ENCODE measurements at places on chromosomes 2 and 18. TPM values are rescaled to one million over a fixed set of nuclear protein-coding genes. Genes with fewer than 3 reads are reported as not detected.

- DNase-seq, result no peak
Measured at GRCh38 chr2:165888171-165888570, 65.4 kb downstream of the TTC21B start.

The CACNB4 gene
- 0.76 TPM for total RNA-seq

DNA sequence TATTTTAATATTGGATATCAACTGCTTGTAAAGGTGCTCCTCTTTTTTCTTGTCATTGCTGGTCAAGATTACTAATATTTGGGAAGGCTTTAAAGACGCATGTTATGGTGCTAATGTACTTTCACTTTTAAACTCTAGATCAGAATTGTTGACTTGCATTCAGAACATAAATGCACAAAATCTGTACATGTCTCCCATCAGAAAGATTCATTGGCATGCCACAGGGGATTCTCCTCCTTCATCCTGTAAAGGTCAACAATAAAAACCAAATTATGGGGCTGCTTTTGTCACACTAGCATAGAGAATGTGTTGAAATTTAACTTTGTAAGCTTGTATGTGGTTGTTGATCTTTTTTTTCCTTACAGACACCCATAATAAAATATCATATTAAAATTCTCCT lies 38.2 kb downstream of the COL3A1 start:
- no peak for DNase-seq

DNA sequence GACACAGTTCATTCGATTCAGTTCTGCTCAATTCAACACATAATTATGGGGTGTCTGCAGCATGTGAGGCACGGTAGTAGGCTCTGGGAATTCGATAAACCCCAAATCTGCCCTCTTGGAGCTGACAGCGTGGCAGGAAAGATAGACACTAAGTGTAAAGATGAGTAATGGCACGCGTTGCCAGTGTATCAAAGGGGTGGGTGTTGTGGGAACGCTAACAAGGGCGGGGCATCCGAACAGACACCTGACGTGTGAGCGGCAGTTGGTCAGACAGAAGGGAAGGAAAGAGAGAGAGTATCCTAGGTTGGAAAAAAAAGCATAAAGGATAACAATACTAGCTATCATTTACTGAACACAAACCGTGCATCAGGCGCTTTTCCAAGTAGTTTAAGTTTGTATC lies 125.7 kb upstream of the HAAO start:
- no peak for DNase-seq

GRCh38 chr2:201830666-201831065 lies 24.3 kb downstream of the CDK15 start:
- no peak for DNase-seq

DNA sequence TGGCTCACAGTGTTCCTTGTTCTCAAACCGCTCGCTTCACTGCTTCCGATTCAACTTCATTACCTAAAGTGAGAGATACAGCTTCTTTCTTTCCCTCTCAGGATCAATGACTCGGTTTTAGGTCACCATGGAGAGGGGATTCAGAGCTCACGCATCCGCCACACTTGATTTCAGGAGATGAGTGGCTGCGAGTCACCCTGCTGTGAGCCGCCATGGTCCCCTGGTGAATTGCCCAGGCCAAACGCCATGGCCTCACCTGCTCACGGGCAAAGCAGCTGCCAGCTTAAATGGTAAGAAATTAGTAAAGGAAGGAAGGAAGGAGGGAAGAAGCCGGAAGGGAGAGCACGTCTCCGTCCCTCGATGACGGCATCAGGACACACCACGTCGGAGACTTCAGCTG lies 60.5 kb downstream of the ADNP2 start:
- DNase-seq, result no peak

DNA sequence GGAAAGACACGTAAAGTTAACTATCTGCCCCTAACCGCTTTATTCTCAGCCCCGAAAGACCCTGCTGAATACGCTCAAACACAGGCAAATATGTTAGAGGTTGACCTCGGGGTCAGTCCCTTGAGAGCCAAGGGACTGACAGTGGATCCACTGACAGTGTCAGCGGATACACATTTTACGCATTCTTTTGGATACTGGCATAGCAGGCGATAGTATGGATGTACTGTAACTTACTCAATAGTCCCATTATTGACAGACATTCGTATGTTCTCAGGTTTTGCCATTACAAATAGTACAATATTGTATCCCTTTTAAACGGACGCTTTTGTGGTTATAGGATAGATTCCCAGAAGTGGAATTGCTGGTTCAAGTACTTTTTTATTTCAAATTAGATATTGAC lies 13.4 kb downstream of the ATP6V1B1 start:
- DNase-seq, result no peak

DNA sequence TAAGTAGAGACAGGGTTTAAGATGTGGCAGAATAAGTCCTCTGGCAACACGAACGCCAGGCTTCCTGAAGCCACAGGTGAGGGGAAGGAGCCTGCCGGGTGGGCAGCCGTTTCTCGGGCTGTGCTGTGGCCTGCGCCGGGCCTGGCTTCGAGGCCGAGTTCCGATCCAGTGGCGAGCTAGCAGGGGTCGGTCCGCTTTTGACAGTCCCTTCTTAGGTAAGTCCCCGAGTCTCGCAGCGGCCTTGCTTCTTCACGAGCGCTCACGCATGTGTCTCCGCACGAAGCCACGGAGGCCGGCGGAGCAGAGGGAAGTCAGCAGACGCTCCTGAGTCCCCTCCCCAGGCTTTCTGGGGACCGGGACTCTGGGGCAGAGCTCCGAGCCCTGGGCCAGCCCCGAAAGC lies 26.0 kb downstream of the SALL3 start:
- no peak for DNase-seq

- DNase-seq, result no peak
Measured at GRCh38 chr2:209473930-209474419, 50.1 kb downstream of the MAP2 start.

The SLC5A7 gene
- total RNA-seq, result not detected

The DHRS9 gene
- not detected for total RNA-seq

DNA sequence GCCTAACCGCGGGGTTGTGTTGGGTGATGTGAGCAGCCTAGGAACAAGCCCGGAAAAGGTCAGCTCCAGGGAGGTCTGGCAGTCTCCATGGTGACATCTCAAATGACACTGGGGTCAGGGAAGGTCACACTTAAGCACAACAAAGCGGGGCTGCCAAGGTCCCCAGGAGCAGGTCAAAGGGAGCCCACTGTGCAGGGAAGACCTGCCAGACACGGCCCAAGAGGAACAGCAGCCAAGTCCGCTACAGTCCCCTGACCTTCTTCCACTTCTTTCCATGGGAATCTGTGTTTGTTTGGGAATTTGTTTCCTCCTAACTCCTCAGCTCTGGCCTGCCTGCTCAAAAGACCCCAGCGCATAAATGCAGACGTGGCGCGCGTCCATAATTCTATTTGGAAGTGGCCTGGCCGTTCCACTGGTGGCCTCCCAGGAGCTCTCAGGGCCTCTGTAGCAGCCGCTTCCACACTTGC lies 232.1 kb upstream of the COPS8 start:
- DNase-seq, result no peak

DNA sequence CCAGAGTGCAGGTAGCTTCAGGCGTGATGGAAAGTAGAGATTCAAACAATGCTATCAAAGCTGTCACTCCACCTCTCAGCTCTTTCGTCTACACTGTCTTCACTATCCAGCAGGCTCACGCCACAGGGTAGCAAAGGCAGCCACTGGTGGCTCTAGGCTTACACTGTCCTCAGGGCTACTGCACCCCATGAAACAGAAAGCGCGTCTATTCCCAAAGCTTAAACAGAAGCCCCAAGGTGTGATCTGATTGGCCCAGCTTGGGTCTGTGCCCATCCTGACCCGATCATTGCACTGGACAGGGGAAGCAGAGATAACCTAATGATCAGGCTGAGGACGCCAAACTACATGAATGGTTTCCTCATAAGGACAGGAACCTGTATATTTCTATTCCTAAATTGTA lies 100.1 kb downstream of the PDCL3 start:
- no peak for DNase-seq

DNA sequence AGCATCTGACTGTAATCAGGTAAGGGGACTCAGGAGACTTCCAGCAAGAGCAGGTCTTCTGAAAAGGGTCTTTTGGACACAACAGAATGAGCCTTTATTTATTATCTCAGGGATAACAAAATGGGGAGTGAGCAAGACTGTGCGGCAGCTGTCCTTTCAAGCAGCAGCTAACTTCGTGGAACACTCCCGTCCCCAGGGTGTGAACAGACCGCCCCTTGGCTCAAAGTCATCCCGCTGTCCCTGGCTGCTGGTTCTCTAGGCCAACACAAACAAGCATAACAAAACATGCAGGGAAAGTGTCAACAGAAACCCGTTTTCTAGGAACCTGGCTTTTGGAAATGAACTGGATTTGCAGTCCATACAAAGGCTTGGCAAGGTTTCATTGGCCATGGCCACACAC lies 787.9 kb upstream of the FANCL start:
- DNase-seq, result no peak

The SLC8A1 gene
- 3.6 TPM for total RNA-seq

- no peak for DNase-seq
Measured at GRCh38 chr2:17249249-17249648, 269.0 kb downstream of the RAD51AP2 start.

DNA sequence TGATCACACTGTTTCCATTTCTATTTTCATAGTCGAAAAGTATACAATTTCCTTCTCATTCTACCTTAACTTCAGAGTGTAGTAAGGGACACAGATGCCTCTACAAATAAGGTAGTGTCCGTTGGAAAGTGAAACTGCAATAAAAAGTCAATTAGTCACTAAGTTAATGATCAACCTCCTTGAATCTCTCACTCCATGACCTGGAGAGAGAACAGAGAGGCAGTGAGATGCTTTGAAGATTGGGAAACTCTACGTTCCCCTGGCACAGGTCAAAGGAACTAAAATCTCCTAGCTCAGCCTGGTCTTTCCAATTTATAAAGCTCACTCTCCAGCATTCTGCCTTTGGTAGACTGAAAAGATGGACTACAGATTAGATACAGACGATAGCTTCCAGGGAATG lies 153.8 kb upstream of the ACAA2 start:
- DNase-seq, result no peak

DNA sequence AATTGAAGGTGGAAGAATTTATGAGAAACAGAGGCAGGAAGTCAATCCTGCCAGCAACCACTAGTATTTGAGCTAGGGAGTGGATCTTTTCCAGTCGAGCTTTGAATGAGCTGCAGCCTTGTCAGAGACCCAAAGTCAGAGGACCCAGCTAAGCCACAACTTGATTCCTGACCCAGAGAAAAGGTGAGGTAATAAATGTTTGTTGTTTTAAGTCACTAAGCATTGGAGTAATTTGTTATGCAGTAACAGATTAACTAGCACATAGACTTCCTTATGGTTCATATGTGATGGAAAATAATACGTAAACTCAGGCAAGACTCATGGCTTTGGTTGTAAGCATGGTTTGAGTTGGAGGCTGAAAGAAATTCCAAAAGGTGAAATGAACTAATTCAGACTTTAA lies 21.6 kb downstream of the EFEMP1 start:
- DNase-seq, result no peak

DNA sequence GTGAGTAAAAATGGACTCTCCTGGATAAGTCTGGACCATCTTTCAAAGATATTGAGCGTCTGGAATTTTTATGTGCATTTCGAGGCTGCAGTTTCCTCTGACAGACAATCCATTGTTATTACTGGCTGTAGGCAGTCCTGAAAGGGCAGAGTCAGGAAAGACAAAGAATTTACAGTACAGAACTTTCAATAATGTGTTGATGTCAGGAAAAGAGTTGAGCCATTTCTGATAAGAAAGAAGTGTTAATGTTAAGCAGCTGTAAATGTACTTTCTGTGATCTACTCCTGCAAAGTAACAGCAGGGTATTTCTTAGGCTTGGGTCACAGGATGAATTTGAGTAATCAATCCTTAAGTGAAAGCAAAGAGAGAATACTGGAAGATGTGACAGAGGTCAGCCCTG lies 29.8 kb downstream of the TSPYL6 start:
- no peak for DNase-seq

GRCh38 chr2:223084873-223085272 lies 32.9 kb downstream of the KCNE4 start:
- DNase-seq, result no peak

The CROCC2 gene
- not detected for total RNA-seq

DNA sequence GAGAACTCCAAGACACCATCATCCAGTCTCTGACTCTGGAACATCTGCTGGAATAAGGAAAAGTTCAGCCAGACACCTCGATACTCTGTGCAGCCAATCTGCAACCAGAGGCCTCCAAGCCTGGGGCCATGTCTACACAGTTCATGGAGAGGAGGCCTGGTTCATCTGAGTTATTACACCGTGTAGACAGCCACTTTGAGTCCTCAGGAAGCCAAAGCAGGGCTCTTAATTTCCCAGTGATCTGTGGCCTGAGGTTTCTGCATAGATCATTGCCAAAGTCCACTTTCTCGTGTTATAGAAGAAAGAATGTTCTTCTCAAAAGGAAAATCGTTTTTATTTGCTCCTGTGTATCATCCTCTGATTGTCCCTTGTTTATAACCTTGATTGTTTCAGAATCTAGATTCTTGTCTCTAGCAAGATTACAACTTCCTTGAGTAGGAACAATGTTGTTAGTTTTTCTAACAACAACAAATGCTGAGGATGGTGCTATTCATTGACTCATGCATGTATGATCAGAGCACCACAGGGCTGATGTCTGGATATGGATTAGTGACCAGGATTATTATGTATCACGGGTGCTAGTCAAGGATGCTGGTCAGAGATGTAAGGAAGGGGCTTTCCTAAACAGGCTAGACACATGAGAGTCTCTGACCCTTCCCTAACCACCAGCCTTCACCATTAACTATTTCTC lies 30.7 kb upstream of the MARCO start:
- no peak for DNase-seq

- no peak for DNase-seq
Measured at GRCh38 chr2:10035053-10035422, 8.3 kb upstream of the KLF11 start.

The REG3A gene
- total RNA-seq, result not detected

GRCh38 chr2:241302759-241303651 lies 12.5 kb downstream of the HDLBP start:
- no peak for DNase-seq

The RAB6D gene
- total RNA-seq, result not detected

The CERS6 gene
- total RNA-seq, result not detected

The ANKRD53 gene
- not detected for total RNA-seq

The CD8B2 gene
- total RNA-seq, result not detected

The SERPINB12 gene
- total RNA-seq, result not detected

The TCF23 gene
- not detected for total RNA-seq

DNA sequence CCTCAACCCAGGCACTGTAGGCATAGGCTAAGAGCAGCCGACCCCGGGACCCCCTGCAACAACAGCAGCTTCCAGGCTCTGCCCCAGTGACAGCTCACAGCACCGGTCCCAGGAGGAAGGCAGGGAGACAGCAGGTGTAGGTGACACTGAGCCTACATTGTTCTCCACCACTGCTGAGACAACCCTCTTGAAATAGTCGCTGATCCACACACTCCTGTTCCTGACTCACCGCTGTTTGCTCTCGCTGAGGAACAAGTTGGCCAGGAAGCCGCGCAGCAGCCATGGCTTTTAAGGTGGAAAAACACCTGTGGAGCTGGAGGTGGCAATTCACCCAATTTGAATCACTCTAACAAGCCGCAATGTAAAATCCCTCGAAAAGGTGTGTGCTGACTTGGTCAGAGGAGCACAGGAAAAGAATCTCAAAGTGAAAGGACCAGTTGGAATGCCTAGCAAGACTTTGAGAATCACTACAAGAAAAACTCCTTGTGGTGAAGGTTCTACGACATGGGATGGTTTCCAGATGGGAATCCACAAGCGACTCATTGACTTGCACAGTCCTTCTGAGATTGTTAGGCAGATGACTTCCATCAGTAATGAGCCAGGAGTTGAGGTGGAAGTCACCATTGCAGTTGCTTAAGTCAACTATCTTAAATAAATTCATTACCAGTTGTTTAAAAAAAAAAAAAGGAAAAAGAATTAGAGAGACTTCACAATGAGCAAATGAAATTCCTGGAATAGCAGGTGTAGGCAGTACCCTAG lies 167.5 kb downstream of the ARL4C start:
- no peak for DNase-seq
